Cerebellar cortex (tissue), 1 donor: ENCODE measurements at places on chromosomes 6 and 20.

DNA sequence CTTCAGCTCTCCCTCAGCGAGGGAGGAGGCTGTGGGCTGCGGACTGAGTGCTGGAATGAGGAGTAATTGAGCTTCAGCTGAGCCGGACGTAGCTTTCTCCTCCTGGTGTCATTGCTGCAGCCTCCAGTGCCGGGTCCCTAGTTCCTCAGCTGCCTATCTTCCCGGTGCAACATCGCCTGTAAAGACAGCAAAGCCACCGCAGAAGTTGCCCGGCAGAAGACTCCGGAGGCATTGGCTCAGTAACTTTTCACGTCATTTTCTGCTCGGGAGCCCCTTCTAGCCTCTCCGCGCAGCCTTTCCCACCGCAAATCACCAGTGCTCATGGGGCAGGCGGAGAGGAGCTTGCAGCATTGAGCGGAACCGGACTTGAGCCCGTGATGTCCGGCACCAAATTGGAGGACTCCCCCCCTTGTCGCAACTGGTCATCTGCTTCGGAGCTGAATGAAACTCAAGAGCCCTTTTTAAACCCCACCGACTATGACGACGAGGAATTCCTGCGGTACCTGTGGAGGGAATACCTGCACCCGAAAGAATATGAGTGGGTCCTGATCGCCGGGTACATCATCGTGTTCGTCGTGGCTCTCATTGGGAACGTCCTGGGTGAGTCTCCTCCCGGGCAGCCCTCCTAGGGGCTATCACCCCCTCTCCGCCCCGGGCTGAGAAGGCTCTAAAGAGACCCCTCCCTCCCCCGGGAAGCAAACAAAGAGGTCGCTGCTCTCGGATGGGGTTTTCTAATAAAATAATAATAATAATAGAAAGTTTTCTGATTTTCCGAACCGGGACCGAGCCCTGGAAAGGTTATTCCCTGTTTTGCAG is at the start of gene HCRTR2:
Gene HCRTR2 (plus strand): TSS at position 305 of the 816 bp plus-strand sequence. CDS start 73 bp downstream, at position 378.
- no peak for DNase-seq

DNA sequence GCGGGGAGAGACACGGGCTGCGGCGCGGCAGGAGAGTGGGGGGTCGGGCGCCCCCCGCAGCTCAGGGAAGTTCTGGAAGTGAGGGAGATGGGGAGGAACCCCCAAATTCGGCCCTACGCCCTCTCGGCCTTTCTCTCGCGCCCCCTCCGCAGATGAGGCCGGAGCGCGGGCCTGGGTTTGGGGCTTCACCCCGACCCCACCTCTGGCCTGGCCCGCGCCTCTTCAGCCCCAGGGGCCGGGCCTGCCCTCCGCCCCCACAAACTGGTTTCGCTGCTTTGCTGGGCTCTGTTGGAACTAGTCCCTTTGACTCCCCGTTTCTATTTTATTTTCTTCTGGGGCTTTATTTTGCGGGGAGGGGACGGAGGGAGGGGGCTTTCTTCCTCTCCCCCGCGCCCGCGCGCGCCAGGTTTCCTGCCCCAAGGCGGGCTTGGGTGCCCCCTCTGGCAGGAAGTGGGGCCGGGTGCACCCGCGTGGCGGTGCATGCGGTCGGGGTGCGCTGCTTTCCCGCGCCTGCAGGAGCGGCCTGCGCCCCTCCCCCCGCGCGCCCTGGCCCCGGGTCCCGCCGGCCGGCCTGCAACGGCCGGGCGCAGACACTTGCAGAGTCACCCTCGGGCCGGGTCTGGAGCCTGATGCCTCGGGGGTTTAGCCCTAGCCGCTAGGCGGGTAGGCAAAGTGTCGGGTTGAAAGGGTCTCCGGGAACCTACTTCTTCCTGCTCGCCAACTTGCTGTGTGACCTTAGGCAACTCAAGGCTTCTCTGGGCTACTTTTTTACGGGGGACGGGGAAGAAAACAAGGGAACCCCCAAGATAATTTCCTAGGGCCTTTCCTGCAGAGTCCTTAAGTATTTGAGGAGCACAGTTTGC is 1.3 kb downstream of the HMGA1 start:
- no peak for DNase-seq

DNA sequence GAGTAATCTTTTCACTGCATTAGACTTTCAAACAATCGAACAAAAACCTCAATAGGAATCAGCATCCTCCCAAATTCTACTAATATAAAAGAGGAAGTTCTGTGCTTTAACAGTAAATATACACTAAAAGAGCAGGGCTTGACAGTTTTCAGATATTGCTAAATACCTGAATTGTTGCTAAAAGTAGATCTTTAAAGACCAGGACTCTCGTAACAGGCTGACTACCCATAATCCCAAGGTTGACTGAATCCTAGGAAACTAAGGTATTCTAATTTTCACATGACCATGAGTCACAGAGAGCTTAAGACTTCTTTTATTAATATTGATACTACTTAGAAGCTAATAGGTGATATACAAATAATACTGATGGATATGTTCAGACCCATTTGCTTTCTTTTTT is 10.1 kb downstream of the CD164 start:
- no peak for DNase-seq

DNA sequence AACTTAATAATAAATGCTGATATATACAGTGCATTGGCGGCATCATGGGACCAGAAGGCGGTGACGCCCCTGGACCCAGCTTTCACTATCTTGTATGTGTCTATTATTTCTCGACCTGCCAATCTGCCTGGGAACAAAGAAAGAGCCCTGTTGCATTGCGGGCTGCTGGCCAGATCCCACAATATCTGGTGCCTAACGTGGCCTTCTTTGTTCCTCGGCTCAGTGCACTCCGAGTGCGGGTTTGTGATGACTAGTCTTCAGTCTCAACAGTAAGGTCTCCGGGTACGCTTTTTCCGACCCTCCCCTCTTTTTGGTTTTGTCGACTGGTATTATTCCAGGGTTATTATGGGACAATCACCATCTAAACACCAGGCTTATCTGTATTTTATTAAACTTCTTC is 291.5 kb downstream of the TBC1D32 start:
- DNase-seq, result no peak
